ENCODE measurements at places on chromosomes 1 and 21.

DNA sequence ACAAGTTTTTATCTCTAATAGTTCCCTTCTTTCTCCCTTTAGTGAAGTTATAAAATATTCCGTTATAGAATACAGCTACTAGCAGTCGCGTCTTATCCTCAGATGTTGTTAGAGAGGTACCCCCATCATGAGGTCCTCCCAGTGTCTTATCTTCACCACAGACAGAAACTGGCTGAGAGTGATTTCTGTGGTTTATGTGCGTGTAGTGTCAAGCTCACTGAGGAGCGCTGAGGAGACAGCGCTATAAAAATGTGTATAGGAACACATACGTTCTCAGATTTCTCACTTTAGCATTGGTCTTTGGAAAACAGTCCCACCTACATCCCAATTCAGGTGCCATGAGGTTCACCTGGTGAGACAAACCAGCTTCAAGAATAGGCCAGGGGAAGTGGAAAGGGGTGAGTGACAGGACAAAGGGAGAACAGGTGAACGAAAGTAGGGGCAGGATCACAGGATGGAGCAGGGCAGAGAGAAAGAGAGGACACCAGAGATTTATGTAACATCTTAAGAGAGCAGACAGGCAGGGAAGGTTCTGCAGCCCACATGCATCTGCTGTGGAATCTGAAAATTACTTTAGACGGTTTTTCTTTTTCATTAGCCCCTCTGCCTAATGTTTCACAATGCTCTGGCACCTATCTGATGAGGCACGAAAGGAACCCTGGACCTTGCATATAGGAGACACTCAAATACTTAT is 2.7 kb upstream of the PLEKHO1 start:
- DNase-seq, result no peak

GRCh38 chr21:46492851-46493250 is 34.2 kb downstream of the DIP2A start:
- no peak for DNase-seq

GRCh38 chr1:9174243-9174642 is 45.3 kb upstream of the GPR157 start:
- no peak for DNase-seq

DNA sequence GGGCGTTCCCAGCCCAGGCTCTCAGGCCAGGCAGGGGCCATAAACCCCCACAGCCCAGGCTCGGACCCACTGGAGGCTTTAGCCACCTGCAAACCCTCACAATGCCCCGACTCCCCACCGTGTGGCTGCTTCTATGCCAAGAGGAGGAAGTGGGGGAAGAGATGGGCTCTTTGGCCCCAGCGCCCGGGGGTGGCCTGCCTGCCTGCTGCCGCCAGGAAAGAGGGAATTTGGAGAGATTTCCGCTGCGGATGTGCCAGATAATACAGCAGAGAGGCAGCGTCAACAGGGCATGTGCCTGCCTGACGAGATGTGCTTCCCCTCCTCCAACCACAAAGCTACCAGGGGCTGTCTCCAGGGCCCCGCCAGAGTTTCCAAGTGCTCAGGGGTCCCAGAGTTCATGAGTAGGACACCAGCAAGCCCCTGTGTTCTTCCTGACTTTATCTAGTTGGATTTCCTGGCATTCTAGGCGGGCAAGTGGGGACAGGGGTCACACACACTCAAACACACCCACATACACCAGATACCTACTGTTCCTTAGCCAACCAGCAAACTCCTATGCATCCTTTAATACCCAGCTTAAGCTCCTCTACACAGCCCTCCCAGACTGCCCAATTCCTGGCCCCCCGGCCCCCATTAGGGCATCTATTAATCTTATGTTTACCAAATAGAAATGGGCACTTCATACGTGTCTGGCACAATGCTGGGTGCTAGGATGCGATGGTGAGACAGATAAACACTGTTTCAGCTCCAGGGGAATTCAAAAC is 14.1 kb downstream of the EPHA2 start:
- no peak for DNase-seq

- no peak for DNase-seq
These were observed 193.6 kb downstream of the RPS6KC1 start for GRCh38 chr1:213244664-213245091.

DNA sequence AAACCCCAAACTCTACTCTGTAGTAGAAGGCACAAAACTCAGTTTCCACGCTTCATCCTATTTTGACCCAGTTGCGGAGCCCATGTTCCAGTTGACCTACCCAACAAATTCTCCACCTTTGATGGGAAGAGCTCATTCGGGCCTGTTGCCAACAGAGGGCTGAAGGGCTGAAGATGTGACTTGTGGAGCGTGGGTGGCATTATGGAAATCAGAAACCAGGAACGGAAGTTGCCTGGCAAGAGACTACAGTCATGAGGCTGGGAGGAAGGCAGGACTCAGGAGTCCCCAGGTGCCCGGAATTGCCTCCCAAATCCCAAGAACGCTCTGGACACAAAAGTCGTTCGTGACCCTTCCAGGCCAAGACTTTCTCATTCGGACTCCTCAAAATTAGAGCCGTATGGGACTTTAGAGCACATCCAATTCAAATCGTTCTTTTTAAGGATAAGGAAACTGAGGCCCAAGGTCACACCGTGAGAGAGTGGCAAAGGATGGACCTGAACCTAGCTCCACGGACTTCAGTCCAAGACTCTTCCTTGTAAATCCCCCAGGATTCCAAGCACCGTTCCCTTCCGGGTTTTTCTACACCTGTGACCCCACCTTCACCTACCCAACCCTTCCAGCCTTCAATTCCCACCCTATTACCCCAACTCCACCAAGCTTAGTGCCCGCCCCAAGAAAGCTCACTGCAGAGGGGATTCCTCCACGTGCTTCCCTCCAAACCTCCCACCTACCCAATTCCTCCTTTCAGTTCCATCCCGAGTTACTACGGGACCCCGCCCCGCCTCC is 739 bp downstream of the SMG5 start:
- no peak for DNase-seq

DNA sequence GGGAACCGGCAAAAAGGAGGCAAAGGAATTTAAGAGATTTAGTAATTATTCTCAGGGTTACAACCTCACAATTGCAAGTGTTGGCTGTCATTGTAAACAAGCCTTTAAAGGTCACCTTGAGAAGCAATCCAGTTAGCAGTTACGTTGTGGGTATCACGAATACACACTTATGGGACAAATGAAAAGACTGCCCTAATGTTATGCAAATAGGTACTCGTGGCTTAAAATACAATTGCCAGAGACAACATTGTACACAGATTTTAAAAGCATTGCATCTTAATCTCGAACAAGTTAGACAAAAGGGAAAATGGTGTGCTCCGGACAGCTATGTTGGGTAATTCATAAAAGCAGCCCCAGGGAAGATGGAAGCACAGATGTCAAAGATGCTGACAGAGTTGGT is 120.5 kb upstream of the ZC3H12A start:
- DNase-seq, result no peak

GRCh38 chr1:66570196-66570595 is 36.2 kb downstream of the SGIP1 start:
- no peak for DNase-seq

GRCh38 chr1:152697701-152698600 is at the start of gene LCE2A:
LCE2A (plus strand) TSS chr1:152698345; CDS start chr1:152698902, 557 bp downstream.
- no peak for DNase-seq

- DNase-seq, result no peak
These were observed 50.5 kb downstream of the C1orf21 start for GRCh38 chr1:184437291-184437690.

DNA sequence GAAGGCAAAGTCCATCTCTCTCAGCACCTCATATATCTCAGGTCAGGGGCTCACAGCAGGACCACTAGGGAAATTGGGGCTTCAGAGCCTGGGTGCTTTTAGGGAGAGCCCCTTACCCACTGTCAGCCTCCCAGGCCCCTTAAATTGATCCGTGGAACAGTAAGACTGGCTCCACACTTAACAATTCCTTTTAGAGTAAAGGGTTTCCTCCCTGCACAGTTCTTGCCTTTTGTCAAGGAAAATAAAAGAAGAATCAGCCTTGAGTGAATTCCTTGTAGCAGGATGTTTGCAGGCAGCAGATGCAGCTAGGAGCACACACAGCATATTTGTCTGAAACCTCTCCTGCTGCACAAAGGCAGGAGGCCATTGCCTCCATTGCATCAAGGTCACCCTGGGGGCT is 184.9 kb downstream of the SEC16B start:
- no peak for DNase-seq

DNA sequence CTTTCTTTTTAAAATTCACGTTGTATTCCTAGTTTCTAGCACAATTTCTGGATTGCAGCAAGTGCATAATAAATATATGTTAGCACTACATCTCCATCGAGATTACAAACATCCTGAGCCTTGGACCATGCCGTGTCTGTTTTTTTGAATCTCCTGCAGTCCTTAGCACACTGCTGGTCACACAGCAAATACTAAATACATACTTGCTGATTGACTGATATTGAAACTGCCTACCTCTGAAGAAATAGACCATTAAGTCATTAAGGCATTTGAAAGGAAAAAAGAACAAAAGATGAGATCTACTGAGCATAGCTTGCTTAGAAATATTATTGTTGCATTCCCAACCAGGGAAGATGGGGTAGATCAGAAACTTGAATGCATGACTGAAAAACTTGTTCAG is 369.1 kb downstream of the PTBP2 start:
- no peak for DNase-seq

DNA sequence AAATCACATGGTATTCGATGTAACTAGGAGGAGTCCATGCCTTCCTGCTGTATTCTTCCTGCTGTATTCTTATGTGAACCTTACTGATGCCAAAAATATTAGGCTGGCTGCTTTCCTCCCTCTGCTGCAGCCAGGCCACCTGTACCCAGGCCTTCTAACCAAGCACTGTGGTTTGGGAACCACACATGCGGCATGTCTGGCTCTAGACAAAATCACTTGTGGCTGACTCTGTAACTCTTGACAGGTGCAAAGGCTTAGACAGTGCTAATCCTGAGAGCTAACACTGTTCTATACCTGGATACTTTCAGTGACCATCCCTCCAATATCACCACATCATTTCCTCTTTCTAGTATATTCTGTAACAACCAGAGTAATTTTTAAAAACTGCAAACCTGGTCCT is 67.7 kb downstream of the PCP4 start:
- DNase-seq, result no peak

- no peak for DNase-seq
These were observed 23.9 kb downstream of the DMBX1 start for GRCh38 chr1:46513536-46513935.

GRCh38 chr1:3644273-3644672 is 5.6 kb downstream of the WRAP73 start:
- no peak for DNase-seq

GRCh38 chr1:5945445-5945844 is 46.8 kb downstream of the NPHP4 start:
- no peak for DNase-seq

GRCh38 chr1:32066489-32066873 is 6.3 kb upstream of the TMEM39B start:
- no peak for DNase-seq

GRCh38 chr1:223667484-223668182 is 2.1 kb upstream of the CAPN8 start:
- DNase-seq, result no peak

DNA sequence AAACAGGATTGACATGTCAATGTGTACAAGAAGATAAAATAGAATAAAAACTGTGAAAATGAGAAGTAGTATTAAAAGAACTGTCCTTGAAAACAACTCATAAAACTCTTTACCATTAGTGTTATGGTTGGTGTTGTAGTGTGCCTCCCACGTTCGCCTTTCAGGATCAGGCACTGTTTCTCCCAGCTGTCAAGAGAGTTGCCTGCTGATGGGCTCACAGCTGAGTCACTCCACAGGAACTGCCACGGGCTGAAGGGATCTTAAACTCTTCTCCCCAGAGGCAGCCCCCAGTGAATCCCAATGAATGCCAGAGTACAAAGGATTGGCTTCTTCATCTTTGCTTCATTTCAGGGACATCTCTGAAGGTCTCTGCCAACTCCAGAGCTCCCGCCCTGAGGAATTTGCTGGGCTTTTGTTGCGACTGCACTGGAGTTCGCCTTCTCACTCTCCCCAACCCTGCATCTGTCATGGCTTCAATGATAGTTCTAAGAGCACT is 119.6 kb downstream of the ADGRL2 start:
- no peak for DNase-seq

GRCh38 chr1:161747801-161748200 is 1.8 kb upstream of the DUSP12 start:
- DNase-seq, result no peak

DNA sequence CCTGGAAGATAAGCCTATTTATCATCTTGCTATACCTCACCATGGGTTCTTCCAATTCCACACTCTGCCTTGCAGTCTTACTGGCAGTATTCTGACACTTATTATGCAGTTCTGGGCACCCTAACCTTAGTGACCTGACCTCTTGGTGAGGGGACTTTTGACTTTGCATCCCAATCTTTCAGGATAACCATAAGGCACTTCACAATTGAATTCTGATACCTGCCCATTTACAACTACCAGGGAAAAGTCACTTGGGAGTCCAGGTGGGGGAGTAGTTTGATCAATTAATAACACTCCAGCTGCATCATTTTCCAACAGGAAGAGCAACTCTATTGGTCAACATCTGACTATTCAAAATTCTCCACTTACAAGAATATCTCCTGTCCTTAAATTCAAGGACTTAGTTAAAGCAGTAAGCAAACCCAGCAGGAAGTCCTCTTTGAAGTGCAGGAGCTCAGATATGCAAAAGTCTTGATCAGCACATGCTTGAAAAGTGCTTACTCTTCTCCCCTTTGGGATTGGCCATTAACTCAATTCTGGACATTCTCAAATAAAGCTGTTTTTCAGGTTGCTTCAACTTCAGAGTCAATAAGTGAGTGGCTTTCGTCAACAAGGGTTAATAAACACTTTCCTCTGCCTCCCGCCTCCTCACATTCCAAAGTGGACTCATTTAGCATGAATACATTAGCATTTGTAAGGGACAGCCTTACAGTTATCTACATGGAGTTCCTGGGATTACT is 177.4 kb upstream of the NRIP1 start:
- DNase-seq, result no peak

- DNase-seq, result no peak
These were observed 159.7 kb downstream of the HIVEP3 start for GRCh38 chr1:41758904-41759548.

DNA sequence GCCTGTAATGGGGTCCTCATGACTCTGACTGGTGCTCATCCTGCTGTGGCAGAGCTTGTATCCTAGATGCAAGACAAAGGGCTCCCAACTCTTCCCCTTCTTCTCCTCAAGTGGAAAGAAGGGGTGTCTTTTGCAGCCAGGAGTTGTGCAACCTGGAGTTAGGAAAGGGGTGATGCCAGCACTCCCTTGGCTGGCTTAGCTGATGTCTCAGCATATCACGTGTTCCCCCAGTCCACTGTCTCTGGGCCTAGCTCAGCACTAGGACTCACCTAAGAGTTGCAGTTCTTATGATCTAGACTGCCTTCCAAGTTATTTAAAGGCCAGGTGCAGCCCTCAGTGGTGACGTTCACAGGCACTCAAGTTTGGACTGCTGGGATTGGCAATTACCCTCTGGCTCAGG is 146.2 kb upstream of the GORAB start:
- DNase-seq, result no peak

GRCh38 chr1:38852780-38853179 is 6.8 kb downstream of the RRAGC start:
- no peak for DNase-seq

GRCh38 chr1:86865973-86866637 is 47.8 kb downstream of the SELENOF start:
- DNase-seq, result no peak

GRCh38 chr1:22317231-22317919 is 134.3 kb upstream of the ZBTB40 start:
- DNase-seq, result no peak

All from stimulated activated CD8-positive, alpha-beta memory T cell treated with anti-CD3 and anti-CD28 coated beads, Interleukin-7, amount 100 ng/mL, for 1 hour (primary cell).